Esophagus mucosa (tissue), 1 donor: ENCODE measurements at places on chromosomes 7 and 10. TPM values are rescaled to one million over a fixed set of nuclear protein-coding genes. Genes with fewer than 3 reads are reported as not detected.

DNA sequence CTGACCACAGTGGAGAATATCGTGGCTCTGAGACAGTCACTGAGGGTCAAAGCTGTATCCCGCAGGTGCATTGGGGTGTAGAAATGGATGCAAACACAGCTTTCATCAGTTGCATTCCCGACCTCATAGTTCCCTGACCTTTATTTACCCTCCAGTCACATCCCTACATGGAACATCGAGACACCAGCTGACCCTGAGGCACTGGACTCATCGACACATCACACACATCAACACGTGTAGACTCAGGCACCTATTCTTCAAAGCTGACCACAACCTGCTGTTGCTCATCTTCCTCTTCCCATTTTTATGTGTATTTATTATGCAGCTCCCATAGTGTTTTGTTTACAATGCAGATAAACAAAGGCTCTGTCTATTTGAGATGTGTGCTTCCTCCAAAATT, 396.9 kb upstream of the NRP1 start:
- ATAC-seq = no peak

DNA sequence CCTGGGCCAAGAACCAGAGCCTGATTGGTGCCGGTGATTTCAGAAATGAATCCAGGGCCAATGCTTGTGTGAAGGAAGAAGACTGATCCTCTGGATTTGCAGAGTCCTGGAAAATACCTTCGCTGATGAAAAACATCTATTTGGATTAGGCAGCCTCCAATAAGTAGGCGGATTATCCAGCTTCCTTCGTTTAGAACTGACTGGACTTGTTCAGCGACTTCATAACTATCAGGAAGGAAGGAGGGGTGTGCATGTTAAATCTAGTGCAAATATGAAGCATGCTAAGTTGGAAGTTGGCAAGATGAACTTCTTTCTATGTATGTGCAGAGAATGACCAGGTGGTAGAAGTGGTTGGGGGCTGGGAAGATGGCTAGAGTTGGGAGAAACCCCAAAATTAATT, 41.0 kb downstream of the NKX2-3 start:
- peak; percentile 89 for ATAC-seq

DNA sequence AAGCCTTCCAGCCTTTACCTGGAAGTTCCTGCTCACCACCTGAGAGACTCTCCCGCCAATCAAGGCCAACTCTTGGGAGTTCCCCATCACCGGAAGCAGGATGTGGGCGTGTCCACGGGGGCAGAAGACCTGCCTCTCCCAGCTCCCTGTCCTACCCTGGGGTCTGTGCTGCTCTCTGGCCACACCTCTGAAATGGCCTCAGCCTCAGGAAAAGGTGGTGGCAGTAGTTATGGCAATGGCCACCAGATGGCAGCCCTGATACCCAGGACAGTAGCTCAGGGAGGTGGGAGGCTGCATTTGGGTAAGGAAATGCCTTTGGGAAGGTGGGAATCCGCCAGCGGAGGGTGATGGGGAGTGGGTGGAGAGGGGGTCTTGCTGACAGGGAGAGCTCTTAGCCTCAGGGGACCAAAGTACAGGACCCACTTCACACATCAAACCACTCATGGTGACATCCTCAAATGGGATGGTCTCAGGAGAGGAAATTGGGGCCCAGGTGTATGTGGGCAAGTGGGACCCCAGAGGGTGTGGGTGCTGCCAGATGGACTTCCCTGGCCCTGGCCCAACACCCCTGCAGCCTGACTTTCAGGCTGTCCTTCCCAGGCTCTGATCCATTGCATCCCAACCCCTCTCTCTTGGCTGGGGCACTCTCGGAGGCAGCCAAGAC, 33.9 kb downstream of the KAZALD1 start:
- ATAC-seq = peak; percentile 90

GRCh38 chr10:120466006-120466405, 9.0 kb downstream of the PLPP4 start:
- no peak for ATAC-seq

- no peak for ATAC-seq
Observed at GRCh38 chr10:61472090-61472674, 19.0 kb upstream of the TMEM26 start.

- ATAC-seq = no peak
Observed at GRCh38 chr10:7786430-7786829, 1.4 kb downstream of the KIN start.

DNA sequence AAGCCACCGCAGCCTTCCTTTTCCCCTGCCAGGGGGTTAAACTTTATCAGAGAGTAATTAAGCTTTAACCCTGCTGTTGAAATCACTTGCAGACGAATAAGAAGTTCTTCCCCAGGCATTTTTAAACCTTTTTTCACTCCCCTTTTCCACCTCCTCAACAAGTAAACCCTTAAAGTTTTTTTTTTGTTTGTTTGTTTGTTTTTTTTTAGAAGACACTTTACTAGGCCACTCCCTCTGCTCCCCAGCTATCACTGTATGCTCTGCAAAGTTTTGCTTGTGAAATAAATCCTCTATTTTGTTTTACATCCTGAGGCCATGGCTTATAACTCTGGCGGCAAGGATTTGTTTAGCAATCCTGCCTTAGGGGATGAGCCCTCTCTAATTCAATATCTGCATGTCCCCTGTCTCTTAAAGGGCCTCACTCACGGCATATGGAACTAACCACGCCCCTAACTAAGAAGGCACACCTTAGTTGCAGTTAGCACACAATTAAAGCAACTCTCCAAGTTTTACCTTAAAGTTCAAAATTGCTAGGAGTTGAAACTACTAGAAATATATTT, 1354.7 kb upstream of the LRRTM3 start:
- no peak for ATAC-seq

GRCh38 chr10:89540420-89540949, 5.1 kb upstream of the SLC16A12 start:
- ATAC-seq = no peak

DNA sequence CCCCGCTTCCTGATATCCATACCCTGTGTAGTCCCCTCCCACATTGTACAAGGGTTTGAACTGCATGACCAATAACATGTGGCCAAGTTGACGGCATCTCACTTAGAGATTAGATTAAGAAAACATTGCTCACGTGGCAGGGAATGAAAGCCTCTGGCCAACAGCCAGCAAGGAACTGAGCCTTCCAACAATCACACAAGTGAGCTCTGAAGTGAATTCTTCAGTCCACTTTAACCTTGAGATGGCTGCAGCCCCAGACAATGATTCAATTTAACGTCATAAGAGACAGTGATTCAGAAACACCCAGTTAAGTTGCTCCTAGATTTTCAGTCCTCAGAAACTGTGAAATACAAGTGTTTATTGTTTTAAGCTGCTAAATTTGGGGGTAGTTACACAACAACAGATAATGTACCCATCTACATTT, 165.9 kb upstream of the PLXNA4 start:
- ATAC-seq = no peak

DNA sequence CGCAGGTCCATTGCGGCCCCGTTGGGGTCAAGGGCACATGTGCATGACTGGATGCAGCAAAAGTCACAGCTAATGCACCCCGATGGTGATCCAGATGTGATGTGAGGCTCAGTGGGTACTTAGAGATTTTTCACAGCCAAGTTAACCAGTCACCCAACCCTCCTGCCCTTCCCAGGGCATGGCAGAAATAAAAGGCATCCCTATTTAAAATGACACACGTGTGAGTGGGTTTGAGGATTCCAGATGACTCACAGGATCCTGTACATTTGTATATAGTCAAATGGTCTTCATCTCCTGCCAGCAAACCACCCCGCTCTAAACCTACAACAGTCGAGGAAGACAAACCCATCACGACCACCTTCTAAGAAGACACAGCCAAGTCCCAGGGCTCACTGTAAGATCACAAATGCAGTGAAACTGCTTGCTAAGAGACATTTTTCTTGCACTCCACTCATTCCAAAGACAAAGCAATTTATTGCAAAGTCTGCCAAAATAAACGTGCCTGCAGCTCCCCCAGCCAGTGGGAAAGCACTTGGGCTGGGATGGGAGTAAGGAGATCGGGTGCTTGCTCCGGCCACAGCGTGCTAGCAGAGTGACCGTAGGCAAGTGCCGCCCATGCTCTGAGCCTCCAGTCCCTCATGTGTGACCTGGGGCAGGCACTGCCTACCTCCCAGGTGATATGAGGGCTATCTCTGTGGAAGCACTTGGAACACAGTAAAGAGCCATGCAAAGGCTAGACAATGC, 86.6 kb upstream of the MACROH2A2 start:
- no peak for ATAC-seq

GRCh38 chr10:15188603-15189002, 20.1 kb upstream of the NMT2 start:
- no peak for ATAC-seq

DNA sequence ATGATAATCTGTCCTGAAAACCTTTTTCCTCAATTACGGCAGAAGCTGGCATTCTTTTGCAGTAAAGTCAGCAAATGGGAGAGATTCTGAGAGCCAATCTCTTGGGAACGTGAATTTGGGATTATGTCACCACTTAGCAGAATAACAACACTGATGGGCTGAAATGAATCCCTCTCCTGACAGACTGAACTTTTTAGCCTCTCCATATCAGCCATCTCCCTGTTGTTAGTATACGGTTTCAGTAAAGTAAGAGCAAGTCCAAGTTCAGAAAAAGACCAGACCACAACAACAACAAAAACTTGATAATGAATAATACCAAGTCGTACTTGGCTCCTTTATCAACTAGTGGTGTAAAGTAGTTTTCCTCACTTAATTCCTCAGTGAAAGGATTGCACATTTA, 1048.8 kb downstream of the GATA3 start:
- ATAC-seq = no peak

GRCh38 chr10:52135101-52135500, 179.0 kb upstream of the DKK1 start:
- ATAC-seq = no peak

- ATAC-seq = no peak
Observed at GRCh38 chr7:31550432-31550831, 36.5 kb downstream of the ITPRID1 start.

- no peak for ATAC-seq
Observed at GRCh38 chr7:23654508-23654907, 25.5 kb upstream of the FAM221A start.

DNA sequence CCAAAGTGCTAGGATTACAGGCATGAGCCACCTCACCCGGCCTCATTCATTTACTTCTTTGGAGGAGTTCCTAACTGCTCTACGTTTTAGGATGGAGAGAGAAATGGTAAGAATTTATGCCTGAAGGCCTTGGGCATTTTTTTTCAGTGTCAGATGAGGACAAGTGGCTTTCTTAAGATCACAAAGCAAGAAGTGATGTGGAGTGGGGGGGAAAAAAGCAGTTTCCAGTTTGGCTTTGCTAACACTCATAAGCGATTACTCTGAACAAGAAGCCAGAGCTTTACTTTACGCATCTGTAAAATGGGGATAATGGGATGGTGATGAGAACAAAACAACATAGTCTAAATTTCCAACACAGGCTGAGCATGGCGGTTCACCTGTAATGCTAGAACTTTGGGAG, 2.6 kb upstream of the PPIA start:
- ATAC-seq = no peak

DNA sequence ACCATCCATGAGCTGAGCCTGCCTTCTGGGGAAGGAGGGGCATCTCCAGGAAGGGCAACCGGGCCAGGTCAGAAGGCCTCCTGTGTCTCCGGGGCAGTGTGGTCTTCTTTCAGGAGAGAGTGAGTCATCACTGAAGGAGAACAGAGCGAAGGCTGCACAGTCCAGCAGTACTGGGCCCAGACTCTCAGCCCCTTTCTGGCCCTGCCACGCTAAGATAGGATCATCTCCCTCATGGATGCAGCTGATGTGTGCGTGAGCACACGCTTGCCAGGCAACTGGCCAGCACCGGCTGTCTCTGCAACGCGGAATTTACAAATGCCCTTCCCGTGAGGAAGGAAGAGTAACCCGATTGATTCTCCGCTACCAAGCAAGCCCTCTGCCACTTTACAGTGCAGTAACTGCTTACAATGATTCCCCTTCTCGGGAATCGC, 328.2 kb downstream of the TNS3 start:
- ATAC-seq = peak; percentile 49

DNA sequence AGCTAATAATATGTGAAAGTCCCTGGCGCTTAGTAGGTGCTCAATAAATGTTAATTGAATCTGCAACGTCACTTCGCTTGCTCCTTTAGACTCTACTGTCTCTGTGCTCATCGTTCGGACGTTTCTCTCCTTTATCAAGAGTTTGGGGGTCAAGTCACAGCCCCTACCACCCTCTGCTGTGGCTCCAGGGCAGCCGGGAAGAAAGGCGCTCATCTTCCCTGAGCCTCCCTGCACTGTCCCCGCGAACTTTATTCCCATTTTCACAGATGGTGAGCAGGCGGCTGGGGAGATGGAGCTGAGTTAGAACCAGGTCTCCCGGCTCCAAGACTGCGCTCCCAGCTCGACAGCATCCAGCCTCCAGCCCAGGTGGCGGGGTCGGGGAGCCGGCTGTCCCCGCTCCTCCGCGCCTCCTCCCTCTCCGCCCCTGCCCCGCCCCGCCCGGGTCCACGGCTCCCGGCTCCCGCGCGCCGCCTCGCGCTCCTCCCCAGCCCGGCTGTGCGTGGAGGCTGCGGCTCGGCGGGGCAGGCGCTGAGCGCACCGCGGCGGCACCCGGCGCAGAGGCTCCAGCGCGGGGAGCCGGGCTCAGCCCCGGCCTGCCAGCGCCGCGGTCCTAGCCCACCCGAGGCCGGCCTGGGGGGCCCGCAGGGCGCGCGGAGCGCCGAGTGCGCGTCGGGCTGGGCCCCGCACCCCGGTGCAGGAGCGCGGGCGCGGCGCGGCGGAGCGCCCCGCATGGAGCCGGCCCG, at the start of gene CLEC2L:
Gene CLEC2L (plus strand): TSS at position 487 of the 743 bp plus-strand sequence. CDS start 243 bp downstream, at position 730.
- ATAC-seq = peak; percentile 44

DNA sequence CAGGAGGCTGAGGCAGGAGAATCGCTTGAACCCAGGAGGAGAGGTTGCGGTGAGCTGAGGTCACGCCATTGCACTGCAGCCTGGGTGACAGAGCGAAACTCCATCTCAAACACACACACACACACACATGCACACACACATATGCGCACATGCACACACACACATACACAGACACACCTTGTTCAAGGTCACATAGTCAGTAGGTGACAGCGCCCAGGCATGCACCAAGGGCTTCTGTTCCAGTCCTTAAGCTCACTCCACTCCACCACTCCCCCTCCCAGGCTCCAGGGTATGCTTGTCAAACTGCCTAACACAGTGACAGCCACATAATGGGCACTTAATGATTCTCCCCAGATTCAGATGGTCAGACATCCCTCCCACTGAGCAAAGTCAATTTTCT, 37.0 kb downstream of the KCNMA1 start:
- no peak for ATAC-seq

TMEM225B gene
- 1.00 TPM for total RNA-seq

SFTPA1 gene
- total RNA-seq = 0.32 TPM

NXPH1 gene
- not detected for total RNA-seq

ERVW-1 gene
- not detected for total RNA-seq

RARRES2 gene
- 7.5 TPM for total RNA-seq

EGR2 gene
- total RNA-seq = 0.96 TPM

OR9A2 gene
- total RNA-seq = not detected

GPR85 gene
- 0.32 TPM for total RNA-seq

CTTNBP2 gene
- 16.9 TPM for total RNA-seq

CYP3A4 gene
- 0.24 TPM for total RNA-seq

HYAL4 gene
- not detected for total RNA-seq
